Hair follicular keratinocyte (primary cell): ENCODE measurements at places on chromosomes 6 and 20. TPM values are rescaled to one million over a fixed set of nuclear protein-coding genes. Genes with fewer than 3 reads are reported as not detected.

The RRP36 gene
- total RNA-seq: 74.8 and 102 TPM in 2 replicates

The MMP24 gene
- total RNA-seq: under 0.01 TPM in 1 of 2 replicates, not detected in the other

The FAM83B gene
- total RNA-seq: 35.7 and 44.0 TPM in 2 replicates

The POU5F1 gene
- total RNA-seq: 1.1 and 1.2 TPM in 2 replicates

The SRMS gene
- 0.39 TPM in 1 of 2 replicates, not detected in the other for total RNA-seq

The FAM83D gene
- 17.0 and 68.2 TPM in 2 replicates for total RNA-seq

The EPPIN gene
- total RNA-seq: not detected in 2 replicates

The TRDN gene
- total RNA-seq: not detected in 2 replicates

The SIRPD gene
- not detected in 2 replicates for total RNA-seq

The TAF4 gene
- total RNA-seq: 4.1 and 5.4 TPM in 2 replicates

The RBBP8NL gene
- total RNA-seq: not detected in 2 replicates

The GNRH2 gene
- total RNA-seq: 1.3 TPM in 1 of 2 replicates, not detected in the other

The GSTA2 gene
- total RNA-seq: not detected in 2 replicates

The ACTR5 gene
- total RNA-seq: 7.3 and 8.9 TPM in 2 replicates

The PHF10 gene
- total RNA-seq: 7.5 and 9.3 TPM in 2 replicates

The HLA-DMA gene
- total RNA-seq: 1.4 and 3.7 TPM in 2 replicates

The DDRGK1 gene
- total RNA-seq: 47.7 and 59.8 TPM in 2 replicates

The TRMT6 gene
- 13.4 and 22.5 TPM in 2 replicates for total RNA-seq

The PEX7 gene
- total RNA-seq: 10.1 and 16.5 TPM in 2 replicates

The NFS1 gene
- total RNA-seq: 36.0 and 37.1 TPM in 2 replicates

The LY6G6C gene
- 0.15 TPM in 1 of 2 replicates, not detected in the other for total RNA-seq
